ENCODE measurements at places on chromosomes 3 and 15.

- DNase-seq: no peak
Measured at GRCh38 chr15:86125775-86126174, 46.1 kb downstream of the AGBL1 start.

- no peak for DNase-seq
Measured at GRCh38 chr3:185960522-185961288, 22.9 kb upstream of the TRA2B start.

- no peak for DNase-seq
Measured at GRCh38 chr3:184660931-184661330, 50.9 kb downstream of the MAGEF1 start.

- no peak for DNase-seq
Measured at GRCh38 chr3:169103951-169104941, 559.3 kb downstream of the MECOM start.

GRCh38 chr15:82625136-82625535 is 22.0 kb downstream of the CPEB1 start:
- no peak for DNase-seq

DNA sequence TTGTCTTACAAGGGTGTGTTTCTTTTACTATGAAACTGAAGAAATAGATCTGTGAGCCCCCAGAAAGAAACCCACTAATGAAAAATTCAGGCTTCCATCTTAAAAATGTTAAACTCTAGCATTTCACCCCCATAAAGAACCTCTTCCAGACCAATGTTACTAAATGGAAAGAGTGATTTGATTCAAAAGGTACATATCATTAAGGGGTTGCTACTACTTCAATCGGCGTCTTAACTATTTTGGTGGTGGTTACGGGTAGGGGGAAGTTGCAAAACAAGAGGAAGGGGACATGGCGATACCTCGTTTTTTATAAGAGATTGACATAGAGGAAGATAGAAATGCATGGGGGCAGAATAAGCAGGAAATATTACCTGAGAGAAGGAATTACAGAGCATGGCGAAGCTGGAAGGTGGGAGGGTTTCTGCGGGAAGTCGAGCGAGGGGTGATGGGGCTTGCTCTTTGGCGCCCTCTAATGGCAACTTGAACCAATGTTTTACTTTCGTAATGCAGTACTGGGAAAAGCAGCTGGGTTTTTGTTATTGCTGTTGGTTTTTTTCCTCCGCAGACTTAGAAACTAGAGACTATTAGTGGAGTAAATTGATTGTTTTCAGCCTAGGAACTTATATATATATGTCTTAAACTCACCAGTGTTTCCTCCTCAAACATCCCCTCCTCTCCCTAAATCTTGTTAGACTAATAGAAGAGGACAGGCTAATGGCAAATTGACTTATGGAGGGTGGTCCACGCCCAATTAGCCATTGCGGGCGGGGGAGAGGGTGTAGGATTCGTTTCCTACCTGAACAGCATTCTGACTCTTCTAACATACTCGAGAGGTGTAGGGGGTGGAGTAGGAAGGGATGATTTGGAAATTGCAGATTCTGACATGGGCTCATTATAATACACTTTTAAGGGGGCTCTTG is 11.3 kb upstream of the SOX2 start:
- peak; percentile 79 for DNase-seq

Data from NCI-H1436 treated with DMSO at 0.1 percent for 48 hours (cell line).